Activated CD8-positive, alpha-beta memory T cell treated with anti-CD3 and anti-CD28 coated beads for 4 hours (primary cell): ENCODE measurements at places on chromosomes 11 and 22.

GRCh38 chr11:75421035-75421602, 11.9 kb downstream of the KLHL35 start:
- DNase-seq = no peak

DNA sequence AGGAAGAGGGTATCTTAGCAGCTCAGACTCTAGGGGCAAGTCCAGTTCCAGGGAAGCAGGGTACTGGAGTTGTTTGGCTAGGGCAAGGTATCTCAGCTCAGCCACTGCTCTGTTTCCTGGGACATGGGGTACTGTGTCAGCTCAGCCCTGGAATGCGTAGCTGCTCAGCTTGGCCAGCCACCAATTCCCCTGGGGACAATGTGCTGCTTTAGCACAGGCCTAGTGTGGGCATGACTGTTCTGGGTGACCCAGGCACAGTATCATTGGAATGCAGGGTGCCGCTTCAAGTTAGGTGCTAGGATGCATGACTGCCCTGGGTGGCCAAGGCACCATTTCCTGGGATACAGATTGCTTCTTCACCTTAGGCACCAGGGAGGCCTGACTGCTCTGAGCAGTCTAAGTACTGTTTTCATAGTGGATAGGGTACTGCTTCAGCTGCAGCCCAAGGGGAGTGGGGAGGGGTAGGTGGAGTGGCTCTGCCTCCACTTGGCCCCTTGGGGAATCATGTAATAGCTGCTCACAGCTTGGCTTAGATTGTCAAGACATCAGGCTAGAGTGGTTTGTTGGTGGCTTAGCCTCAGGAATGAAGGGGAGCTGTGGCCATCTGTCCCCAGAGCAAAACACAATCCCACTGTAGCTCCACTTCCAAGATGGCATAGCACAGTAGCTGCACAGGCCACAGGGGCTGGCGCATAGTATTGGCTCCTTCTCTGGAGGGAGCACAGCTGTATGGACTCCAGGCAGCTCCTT, 36.0 kb downstream of the MADD start:
- no peak for DNase-seq

- peak; percentile 49 for DNase-seq
These were observed 32.6 kb downstream of the PRCP start for GRCh38 chr11:82867495-82868082.

DNA sequence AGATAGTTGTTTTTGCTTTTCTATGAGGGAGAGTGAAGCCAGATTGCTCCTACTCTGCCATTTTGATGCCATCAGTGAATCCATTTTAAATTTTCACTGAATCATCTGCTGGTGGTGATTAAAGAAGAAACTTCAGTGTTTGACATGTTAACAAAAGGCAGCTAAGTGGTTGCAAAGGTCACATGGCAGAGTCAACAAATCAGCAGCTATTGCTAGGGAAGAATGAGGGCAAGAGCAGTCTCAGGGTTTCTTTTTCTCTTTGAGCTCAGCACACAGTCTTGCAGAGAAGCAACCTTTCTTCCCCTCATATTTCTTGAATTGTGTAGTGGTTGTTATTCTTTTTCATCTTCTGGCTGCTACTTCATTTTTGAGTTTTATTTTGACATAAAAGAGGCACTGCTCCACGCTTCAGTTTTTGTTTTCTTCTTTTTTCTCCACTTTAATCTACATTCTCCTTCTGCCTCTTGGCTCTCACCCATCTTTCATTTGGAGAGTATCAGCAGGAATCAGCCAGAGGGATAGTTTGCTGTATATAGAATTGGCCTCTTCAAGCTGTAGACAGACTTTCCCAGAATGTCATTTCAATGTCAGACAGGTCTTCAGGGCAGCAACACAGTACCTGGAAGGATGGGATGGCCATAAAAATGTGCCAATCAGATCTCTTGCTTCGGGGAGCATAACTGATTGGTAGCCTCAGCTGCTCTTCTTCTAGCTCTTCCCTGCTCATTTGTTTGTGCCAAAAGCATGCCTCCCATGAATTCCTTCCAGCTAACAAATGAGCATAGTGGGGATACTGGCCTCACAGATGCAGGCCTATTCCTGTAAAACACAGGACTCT, 153.9 kb downstream of the TRPC6 start:
- no peak for DNase-seq

DNA sequence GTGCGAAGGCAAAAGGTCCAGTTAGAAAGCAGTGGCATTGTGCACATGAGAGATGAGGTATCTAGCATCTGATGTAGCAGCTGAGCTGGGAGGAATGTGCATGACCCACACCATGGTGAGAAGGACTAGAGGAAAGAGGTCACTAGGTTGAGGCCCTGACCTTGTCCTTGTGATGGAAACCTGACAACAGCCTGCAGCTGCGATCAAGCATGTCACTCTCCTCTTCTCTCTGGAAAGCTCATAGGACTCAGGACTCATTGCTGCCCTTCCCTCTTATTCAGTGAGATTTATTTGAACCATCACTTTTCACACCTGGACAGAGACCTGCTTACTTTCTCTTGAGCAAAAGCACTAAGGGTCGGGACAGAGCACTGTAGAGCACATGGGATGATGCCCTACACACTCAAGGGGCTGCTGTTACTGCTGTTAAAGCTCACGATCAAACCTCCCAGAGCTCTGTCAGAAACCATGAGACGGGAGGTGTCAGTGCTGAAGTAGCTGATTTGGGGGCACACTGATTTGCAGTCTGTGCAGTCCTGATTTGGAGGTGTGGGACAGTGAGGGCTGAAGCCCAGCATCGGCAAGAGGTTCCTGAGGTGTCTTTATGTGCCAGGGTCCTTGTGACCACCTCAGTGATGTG, 104.3 kb downstream of the VPREB1 start:
- no peak for DNase-seq

- DNase-seq = no peak
These were observed 27.1 kb upstream of the TMA7B start for GRCh38 chr22:39932918-39933649.

- DNase-seq = no peak
These were observed 19.6 kb upstream of the PDGFD start for GRCh38 chr11:104183593-104183992.

GRCh38 chr11:34632105-34632791, 11.4 kb downstream of the EHF start:
- DNase-seq = no peak

DNA sequence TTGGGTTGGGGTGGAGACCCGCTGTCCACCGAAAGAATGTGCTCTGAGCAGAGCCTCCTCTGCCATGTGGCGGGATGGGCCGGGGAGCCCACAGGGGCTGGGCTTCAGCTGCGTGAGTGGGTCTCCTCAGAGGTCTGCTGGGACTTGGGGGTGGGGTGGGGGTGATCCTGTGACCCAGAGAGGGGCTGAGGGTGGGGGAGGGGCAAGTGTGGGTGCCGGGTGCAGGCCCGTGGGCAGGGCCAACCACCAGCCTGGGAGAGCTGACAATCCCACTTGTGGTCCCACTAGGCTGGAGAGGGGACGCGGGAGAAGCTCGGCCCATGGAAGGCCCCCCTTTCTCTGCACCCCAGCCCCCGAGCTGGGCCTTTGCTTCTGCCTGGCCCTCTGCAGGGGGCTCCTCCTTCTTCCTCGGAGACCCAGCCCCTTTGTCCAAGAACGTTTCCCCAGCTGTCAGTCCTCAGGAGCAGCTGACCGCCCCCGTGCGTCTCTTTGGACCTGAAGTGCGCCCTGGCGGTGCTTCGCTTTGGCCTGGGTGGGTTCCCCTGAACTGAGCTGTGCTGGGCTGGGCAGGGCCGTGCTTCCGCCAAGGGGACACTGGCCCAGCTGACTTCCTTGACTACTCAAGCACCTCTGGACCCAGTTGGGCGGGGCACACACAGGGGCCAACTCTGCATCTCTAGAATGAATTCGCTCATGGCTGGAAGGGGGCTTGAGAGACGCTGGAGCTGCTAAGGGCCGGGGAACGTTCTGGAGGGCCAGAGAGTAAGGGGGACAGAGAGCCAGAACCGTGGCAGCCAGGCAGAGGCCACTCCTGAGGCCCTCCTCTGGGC, 30.2 kb downstream of the OSBPL5 start:
- no peak for DNase-seq

- DNase-seq = no peak
These were observed 47.1 kb upstream of the SOX6 start for GRCh38 chr11:16403448-16403803.

- DNase-seq = no peak
These were observed 9.5 kb downstream of the TTC28 start for GRCh38 chr22:28670161-28670560.

DNA sequence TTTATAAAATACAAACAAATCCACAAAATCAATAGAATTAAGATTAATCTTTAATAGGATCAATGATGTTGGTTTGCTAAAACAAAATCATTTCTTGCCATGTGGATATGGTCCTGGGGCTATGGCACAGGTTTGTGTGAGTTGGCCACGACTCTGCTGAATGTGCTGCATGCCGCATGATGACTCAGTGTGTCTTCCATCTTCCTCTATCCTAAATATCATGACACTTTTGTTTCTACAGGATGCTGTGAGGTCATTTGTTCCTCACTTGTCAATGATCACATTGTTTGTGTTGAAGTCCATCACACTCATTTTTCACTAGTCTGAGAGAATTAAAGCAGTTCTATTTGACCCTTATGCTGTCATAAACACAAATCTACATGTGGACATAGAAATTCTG, 167.2 kb upstream of the ZBED5 start:
- no peak for DNase-seq

DNA sequence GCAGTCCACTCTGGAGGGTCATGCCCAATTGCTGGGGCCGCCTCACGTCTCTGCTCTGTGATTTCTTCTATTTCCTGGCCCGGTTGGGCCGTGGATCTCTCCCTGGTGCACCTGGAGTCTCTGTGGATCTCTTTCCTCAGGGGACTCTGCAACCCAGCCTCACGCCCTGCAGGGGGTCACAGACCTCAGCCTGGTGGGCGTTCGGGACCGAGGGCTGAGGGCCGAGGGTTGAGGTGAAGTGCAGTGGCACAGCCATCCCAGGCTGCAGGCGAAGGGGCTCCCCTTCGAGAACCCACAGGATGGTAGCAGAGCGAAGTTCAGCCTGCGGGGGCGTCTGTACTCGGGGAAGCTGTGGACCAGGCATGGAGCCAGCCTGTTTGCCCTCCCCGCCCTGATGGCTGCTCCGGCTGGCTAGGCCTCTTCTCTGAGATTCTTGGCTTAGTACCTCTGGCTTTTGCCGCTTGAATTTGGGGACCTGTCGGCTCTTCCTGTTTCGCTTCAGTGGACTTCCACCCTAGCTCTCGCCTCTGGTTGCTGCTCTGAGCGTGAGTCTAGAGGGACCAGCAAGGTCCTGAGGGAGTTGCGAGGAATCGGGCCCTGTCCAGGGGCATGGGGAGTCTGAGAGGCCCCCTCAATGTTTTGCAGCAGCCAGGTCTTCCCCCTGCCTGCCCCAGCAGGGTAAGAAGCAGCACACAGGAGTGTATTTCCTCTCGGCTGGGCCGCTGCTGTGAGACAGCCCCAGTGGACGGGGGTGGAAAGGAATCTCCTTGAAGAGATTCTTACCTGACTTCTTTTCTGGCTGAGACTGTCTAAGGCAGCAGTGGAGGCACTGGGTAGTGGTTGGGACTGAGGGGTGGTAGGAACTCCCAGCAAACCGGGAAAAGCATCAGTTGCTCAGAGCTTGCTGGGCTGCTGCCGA, 140.8 kb downstream of the TBC1D22A start:
- no peak for DNase-seq

- DNase-seq = no peak
These were observed 345.9 kb downstream of the MIAT start for GRCh38 chr22:27003297-27003696.

DNA sequence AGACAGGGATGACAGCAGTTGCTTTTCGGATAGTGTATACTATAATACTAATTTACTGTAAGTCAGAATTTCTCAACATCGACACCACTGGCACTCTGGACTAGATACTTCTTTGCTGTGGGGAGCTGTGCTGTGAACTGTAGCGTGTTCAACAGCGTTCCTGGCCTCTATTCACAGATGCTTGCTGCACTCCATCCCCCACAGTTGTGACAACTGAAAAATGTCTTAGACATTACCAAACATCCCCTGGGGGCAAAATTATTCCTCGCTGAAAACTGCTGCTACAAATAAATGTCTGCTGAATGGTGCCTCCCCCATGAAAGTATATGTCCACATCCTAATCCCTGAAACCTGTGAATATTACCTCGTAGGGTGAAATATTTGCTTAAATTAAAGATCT, 7.5 kb upstream of the SLC15A3 start:
- DNase-seq = no peak

DNA sequence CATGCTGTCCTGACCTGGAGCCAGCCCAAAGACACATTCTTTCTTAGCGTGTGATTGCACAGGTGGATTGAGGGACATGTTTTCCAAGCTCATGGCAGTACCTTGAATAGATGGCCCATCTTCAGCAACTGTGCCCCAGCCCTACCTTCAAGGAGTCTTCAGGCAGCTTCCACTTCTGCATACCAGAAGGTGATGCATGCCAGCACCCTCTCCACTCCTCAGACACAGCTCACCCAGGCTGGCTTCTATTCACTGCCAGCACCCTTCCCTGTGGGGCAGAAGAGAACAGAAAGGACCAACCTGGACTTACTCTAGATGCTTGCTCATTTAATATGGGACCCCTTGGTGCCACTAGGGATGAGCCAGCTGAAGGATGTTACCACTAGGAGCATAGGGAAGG, 466.4 kb upstream of the ISX start:
- no peak for DNase-seq

DNA sequence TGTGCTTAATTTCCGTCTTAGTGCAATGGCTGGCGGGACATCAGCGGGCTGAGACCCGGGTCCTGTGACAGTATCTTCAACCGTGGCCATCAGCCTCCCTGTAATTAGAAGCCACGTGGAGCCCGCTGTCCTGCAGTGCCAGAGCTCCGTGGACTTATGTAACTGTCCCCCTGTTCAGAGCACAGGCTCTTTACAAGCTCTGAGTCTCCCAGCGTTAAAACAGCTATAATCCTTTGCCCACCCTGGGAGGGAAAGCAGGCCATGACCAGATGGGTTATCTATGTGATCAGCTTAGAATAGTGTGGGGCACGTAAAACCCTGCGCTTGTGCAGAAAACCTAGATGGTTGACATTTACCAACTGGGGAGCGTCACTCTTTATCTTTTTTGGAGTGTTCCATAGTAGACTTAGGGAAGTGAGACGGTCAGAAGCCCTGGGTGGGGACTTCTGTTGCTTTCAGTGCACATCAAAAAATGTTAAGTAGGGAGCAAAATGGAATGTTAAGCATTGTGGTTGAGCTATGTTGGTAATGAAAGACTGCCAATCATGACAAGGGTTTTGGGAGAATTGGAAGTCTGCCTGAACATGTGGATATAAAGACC, 103.5 kb upstream of the CADM1 start:
- no peak for DNase-seq

DNA sequence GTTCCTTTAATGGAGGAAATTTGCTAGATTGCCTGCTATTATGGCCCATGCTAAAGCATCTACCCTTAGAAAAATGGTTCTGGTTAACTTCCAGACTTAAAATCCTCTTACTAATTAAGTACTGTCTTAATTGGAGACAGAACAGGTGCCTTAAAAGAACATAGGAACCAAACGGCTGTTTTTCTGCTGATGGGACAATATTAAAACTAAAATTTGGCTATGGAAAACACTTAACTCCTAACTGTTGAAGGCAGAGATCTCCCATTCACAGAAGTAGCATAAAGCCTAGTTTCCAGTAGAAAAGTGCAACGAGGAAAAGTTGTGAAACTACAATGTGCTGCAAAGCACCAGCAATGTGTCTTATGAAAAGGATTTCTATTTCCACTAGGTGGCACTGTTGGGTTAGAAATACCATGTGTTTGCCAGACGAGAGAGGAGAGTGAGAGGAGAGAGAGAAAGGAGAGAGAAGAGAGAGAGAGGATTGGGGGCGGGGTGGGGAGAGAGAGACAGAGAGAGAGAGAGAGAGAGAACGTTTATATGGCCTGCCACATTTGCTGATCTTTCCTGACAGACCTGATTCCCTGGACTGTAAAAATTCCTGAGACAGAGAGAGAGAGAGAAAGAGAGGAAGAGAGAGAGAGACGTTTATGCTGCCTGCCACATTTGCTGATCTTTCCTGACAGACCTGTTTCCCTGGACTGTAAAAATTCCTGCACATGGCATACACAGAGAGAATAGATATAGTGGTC, 51.5 kb downstream of the FAM181B start:
- no peak for DNase-seq
